ENCODE measurements at places on chromosomes 7 and 10.

GRCh38 chr10:108574233-108574632, 1349.1 kb downstream of the XPNPEP1 start:
- DNase-seq, result no peak

GRCh38 chr10:132110713-132111112, 45.0 kb downstream of the JAKMIP3 start:
- DNase-seq, result no peak

GRCh38 chr10:116076621-116077020, 196.4 kb downstream of the GFRA1 start:
- no peak for DNase-seq

- DNase-seq, result no peak
Measured at GRCh38 chr7:155585951-155586350, 39.6 kb upstream of the CNPY1 start.

DNA sequence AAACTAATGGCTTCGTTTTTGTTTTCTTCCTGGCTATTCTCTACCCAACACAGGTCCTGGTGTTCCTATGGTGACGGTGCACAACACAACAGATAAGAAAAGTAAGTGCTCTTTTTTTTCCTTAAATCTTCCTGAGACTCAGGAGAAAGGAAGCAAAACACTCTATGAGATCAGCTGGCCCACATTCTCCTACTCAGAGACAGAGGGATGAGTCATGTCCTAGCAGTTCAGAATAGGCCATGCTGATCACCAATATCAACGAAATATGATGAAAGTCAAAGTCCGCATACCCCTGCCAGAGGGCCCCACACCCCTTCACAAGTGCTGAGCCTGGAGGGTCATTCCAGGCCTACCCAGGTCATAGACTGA, 149.2 kb downstream of the PAXIP1 start:
- DNase-seq, result no peak

- DNase-seq, result no peak
Measured at GRCh38 chr10:112954974-112955581, 5.0 kb downstream of the TCF7L2 start.

DNA sequence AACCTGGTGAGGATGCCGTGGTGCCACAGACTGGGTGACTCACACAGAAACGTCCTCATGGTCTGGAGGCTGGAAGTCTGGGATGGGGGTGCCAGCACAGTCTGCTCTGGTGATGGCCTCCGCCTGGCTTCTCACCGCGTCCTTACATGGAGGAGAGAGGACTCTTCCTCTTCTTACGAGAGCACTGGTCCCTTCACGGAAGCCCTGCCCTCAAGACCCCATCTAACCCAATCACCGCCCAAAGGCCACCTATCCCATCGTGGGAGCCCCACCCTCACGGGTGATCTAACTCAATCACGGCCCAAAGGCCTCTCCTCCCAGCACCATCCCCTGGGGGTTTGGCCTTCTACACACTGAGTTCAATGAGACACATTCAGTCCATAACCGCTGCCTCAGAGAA, 137.7 kb downstream of the PTPRN2 start:
- DNase-seq, result no peak

DNA sequence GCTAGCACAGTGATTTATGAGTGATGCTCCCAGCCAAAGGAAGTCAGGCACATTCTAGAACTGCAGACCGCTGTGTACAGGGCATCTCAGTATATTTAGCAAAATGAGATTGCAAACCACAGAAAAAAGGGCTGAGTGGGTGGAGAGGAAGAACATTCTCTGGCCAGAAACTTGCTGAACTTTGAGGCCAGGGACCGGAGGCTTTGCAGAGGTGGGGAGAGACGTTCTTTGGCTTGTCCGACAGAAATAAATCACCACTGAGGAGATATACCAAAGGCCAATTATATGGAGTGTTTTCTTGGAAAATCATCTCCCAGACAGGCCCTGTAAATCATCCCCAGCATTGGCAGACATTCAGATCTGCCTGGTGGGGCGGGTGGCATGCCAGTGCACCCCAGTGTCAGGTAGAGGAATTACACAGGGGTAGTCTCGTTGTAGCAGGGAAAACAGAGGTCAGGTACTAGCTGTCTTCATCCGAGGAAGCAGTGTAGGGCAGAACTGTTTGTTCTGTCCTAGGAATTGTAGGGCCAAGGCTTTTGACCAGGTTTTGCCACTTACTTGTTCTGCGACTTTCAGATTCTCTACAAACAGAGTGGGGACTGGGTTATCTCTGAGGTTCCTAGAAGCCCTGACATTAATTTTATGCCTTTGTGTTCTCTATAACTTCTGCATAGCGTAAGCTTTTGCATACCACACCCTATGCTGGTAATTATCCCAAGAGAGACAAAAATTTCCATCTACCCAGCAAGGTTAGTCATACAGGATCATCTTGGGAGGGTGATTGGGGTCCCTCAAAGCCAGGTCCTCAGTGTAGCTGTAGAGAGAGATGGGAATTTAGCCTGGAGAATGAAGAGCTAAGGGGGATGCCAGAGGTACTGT, 655.6 kb downstream of the LRMDA start:
- no peak for DNase-seq

- no peak for DNase-seq
Measured at GRCh38 chr10:3538656-3539531, 246.1 kb downstream of the KLF6 start.

- no peak for DNase-seq
Measured at GRCh38 chr10:133091316-133091715, 3.6 kb downstream of the ADGRA1 start.

DNA sequence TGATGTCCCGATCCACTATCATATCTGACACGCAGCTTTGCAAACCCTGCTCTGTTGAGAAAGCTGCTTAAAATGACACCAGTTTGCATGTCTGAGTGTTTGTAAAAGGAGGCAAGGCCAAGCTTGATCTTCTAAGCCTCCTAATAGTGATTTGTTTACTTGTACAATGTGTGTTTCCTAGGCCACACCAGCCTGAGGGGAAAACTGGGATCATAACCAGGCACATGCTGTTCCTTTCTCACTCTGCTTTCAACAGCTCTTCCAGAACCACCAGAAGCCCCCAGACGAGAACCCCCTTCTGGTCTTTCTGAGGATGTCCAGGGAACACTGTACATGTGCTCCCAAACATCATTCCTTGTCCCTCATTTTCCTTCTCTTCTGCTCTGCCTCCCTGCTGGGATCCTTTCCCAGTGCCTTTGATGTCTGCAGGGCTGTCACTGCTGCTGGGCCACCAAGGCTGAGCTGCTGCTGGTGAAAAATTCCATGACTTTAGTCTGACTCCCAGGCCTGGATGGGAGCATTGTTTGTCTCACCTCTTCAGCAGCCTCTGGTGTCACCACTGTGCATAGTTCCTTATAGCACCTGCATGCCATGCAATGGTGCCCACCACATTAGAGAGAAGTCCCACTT, 4.0 kb upstream of the LGI1 start:
- DNase-seq, result no peak

DNA sequence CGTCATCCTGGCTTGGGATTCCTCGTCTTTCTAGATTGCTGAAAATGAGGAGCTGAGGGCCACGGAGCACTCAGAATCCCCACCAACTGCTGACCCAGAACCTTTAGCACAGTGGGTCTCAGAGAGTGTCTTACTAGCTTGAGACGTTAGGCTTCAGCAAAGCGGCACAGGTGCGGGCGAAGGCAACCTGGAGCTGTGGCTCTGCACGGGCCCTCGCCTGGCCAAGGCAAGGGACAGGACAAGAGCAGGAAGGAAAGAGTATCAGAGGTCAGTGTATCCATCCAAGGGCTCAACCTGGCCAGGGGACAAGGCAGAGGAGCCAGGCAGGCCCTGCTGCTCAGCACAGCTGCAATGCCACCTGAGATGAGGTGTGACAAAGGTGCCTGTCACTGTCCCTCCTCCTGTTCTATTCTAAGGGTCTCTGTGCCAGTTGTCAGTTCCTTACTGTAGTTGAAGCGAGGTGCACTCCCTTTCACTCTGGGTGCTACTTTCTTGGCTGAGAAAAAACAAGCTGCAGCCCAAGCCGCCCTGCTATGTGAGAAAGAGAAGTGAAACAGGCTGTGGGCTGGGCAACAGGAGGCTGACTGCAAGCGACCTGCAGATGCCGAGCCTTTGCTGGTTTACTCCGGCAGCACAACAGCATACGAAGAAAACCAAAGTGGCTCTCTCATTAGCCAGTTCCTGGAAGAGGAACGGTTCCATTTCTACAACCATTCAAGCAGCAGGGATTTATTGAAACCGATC, 33.3 kb upstream of the KDM7A start:
- no peak for DNase-seq

- no peak for DNase-seq
Measured at GRCh38 chr7:424961-425793, 94.5 kb downstream of the PDGFA start.

DNA sequence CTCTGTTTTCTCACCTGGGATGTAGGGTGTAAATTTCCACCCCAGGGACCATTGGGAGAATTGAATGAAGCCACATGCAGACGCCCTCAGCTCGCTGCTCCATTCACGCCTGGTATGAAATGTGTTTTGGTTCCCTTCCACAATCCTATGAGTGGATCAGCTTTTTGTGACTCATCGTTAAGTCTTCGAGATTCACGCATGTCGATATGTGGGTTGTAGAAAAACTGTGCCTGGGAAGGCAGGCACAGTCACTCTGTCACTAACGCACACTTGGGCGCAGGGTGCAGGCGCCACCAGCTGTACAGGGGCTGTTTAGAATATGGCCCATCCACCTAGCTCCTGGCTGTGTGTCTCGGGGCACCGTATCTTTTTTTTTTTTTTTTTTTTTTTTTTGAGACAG, 64.2 kb upstream of the SH2B2 start:
- DNase-seq, result no peak

DNA sequence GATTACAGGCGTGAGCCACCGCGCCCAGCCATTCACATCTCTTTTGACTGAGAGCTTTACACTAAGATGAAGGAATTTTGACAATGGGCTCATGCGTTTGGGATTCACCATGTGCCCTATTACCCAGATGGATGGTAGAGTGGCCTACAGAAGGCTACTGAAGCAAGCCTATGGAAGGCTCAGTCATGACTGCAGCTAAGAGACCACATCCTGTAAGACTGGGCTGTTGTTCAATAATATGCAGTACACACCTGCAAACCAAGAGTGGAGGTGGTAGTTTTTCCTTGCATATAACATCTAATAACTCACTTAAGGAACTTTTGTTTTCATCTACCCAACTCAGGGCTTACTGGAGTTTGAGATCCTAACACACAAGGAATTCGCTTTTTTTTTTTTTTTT, 6.1 kb upstream of the WIPI2 start:
- no peak for DNase-seq

DNA sequence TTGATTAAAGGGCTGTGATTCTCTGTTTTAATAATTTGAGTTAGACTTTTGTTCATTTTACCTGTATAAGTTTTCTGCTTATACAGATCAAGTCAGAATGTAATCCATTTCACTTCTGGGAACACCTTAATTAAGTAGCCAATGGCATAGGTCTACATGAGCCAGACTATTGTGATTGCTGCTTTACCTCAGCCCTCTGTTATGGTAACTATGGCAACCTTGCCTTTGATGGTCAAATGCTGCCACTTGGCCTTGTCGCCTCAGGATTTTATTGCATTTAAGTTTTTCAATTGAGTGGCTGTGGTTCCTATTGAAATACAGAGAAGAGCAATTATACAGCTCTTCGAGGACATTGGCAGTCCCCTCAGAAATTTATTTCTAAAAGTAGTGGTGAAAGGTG, 64.3 kb upstream of the TMEM106B start:
- no peak for DNase-seq

DNA sequence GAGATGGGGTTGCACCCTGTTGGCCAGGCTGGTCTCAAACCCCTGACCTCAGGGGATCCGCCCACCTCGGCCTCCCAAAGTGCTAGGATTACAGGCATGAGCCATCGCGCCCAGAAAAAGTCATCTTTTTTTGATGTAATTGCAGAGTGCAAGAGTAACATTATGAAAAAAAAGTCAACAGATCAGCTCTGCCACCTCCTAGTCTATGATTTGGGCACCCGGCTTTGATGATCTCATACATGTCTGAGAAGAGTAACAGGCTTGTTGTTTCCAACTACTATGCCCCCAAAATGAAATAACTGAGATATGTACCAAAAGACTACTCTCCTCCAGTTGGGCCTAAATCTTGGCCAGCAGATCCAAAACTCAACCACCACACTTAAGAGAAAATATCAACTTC, 40.8 kb downstream of the VOPP1 start:
- DNase-seq, result no peak

DNA sequence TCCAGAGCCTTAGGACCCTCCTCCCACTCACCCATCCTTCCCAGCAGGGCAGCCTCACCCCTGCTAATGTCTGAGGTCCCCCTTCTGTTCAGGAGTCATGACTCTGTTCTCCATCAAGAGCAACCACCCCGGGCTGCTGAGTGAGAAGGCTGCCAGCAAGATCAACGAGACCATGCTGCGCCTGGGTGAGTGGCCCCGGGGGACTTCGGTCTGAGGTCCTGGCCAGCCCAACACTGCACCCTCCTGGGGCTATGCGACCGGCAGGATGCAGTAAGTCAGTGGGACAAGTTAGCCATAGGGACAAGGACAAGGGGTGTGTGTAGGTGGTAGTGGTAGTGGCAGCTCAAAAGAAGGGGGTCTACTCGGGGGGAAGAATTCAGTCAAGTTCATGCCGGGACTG, 16.2 kb upstream of the AHCYL2 start:
- no peak for DNase-seq

GRCh38 chr7:20514364-20514763, 101.1 kb upstream of the ABCB5 start:
- no peak for DNase-seq

DNA sequence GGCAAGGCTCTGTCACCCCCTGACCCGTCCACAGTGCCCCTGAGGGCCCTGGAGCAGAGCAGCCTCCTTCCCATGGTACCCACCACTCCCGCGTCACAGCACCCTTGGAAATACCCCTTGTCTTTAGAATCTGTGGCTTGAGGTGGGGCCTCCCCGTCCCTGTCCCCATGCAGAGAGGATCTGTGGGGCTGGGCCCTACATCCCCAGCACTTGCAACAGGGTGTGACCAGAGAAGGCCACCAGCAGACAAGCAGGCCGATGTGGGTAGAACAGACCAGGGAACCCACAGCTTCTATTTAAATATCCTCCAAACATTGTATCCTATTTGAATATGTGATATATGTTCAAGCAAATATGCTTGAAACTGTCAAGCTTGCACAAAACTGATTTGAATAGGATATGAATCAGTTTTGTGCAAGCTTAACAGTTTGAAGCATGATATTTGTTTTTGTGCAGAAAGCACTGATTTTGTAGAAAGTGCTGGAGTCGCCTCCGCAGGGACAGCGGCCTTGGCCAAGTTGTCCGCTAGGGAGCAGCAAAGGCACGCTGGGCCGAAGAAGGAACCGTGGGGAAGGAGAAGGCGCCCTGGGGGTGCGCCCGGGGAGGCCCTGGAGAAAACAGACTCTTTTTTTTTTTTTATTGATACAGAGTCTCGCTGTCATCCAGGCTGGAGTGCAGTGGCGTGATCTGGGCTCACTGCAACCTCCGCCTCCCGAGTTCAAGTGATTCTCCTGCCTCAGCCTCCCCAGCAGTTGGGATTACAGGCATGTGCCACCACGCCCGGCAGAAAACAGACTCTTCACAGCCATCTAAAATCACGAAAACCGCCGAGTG, 2.2 kb downstream of the CFAP46 start:
- no peak for DNase-seq

GRCh38 chr10:12098966-12099365, 30.2 kb downstream of the DHTKD1 start:
- DNase-seq, result no peak

- no peak for DNase-seq
Measured at GRCh38 chr7:157418204-157419034, 81.6 kb downstream of the DNAJB6 start.
